PC-9 (cell line): ENCODE measurements at places on chromosomes 7 and 10.
A peak's percentile ranks its signal among the peaks of the same experiment; 100 is the strongest.

DNA sequence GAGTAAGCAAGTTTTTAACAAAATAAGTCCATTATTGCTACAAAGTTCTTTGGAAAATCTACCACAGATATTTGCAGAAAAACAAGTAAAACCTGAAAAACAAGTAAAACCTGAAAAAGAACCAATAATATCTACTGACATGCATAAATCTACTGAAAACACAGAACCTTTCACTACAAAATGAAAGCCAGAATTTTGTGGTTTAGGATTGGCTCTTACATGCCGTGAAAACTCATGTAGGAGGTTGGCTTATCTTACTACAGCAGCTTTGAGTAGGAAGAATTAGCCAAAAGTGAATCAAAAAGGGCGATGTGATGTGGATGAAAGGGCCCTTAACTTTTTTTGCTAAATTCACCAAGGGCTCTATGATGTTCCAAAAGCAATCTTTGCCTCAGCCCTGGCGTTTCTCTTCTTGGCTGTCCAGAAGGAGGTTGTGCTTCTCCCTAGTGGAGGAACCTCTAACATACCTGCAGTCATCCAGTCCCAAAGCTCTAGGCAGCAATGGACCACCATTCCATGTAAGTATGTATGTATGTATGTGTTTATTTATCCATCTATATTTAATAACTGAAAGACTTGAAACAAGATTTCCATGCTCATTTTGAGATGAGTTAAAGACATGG is 93.5 kb upstream of the ZNF804B start:
- DNase-seq = peak; percentile 53

GRCh38 chr7:81159402-81159801 is 240.6 kb upstream of the SEMA3C start:
- peak; percentile 65 for DNase-seq

DNA sequence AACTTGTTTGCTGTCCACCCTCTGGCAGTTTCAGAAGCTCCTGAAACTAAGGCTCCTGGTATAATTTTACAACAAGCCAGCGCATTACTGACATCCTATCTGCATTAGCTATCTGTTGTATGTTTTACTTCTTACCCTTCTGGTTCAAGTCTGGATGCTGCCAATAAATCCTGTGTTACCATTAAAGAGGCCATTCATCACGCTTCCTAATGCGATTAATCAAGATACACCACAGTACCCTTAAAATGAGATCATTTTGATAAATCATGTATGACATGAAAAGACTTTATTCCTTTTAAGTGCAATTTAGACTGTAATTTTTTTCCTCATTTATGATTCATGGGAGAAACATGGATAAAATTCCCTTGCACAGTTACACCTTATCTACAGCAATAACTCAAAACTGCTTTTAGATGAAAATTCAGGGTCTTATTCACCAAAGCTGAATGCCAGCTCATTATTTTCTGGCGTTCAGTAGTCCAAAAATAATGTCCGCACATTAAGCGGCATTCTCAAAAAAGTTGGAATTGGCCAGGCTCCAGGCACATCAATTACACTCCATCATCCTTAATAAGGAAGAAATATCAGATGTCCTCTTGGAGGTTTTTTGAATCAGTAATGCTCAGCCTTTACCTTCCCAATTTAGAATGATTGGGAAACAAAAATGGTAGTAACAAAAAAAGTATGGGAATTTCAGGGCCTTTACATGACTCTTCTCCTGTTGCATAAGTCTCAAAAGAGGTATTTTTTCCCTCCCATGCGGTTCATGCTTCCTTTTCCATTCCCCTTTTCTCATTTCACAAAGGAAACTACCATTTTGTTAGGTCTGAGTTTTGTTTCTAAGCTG is 878.5 kb downstream of the LRMDA start:
- no peak for DNase-seq

- DNase-seq = no peak
These were observed 28.0 kb upstream of the KPNA7 start for GRCh38 chr7:99235925-99236324.
